ENCODE measurements at places on chromosomes 4 and X. TPM values are rescaled to one million over a fixed set of nuclear protein-coding genes. Genes with fewer than 3 reads are reported as not detected.

MAGEE2 gene
- not detected for total RNA-seq

CFAP299 gene
- total RNA-seq = not detected

NPY2R gene
- not detected for total RNA-seq

SPOCK3 gene
- total RNA-seq = not detected

MEPE gene
- not detected for total RNA-seq

REPS2 gene
- 18.9 TPM for total RNA-seq

BBS12 gene
- 2.8 TPM for total RNA-seq

CENPU gene
- total RNA-seq = 1.7 TPM

PGAM4 gene
- not detected for total RNA-seq

TENM3 gene
- total RNA-seq = 5.6 TPM

- no peak for DNase-seq
- no peak overlapping the region for H3K27ac ChIP-seq
- H3K4me1 ChIP-seq = peaks cover 19% of the 10 kb centered on the region
- no peaks in the 10 kb centered on the region for H3K36me3 ChIP-seq
- peaks cover 6% of the 10 kb centered on the region for H3K27me3 ChIP-seq
- no peak overlapping the region for H3K4me3 ChIP-seq
Observed at GRCh38 chr4:108359130-108359985, 190.6 kb upstream of the LEF1 start.

- H3K4me3 ChIP-seq = no peak overlapping the region
- H3K36me3 ChIP-seq = no peaks in the 10 kb centered on the region
- H3K4me1 ChIP-seq = no peaks in the 10 kb centered on the region
- no peak for DNase-seq
- no peak overlapping the region for H3K27ac ChIP-seq
Observed at GRCh38 chr4:83783215-83783614, 247.3 kb downstream of the GPAT3 start.

DNA sequence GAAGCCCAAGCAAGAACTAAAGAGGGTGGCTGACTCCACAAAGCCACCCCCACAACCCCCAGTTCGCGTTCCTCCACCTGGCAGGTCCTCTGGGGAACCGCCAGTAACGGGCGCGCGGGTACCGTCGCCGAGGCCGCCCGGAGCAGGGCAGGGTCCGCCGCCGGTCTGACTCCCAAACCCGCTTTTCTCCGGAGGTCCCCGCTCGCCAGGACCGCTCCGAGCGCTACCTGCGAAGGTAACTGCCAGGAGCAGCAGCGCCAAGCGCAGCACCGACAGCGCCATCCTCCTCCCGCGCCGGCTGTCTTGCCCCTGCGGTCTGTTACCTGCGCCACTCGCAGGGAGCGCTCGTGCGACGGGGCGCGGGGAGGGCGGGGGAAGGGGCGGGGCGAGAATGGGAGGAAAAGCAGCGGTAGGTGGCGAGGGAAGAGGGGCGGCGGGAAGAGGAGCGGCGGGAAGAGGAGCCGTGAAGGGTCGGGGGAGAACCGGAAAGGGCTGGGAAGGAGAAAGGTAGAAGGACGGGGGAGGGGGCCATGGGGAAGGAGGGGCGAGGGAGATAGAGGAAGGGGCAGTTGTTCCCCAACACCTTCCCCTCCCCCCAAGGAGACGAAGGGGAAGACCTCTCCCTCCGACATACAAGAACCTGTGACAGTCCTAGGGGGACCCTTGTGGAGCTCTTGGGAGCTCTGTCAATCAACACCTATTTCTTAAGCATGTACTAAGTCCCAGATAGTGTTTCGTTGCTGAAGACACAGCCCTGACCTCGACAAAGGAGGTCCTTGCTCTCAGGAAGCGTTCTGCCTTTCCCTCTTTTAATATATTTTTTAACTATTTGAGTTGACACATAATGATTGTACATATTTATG, at the start of gene SPINK2:
Gene SPINK2, minus strand, starts transcription at position 321 of the 863 bp plus-strand sequence. Its CDS starts 39 bp downstream, at position 282.
- peak; percentile 78 for DNase-seq
- peak within 1 kb of the TSS; percentile 48 for H3K4me3 ChIP-seq
- no peaks in the 10 kb centered on the region for H3K36me3 ChIP-seq
- no peak within 1 kb of the TSS for H3K27ac ChIP-seq

- no peak overlapping the region for H3K4me3 ChIP-seq
- H3K4me1 ChIP-seq = no peaks in the 10 kb centered on the region
- no peak overlapping the region for H3K27ac ChIP-seq
- H3K27me3 ChIP-seq = no peaks in the 10 kb centered on the region
Observed at GRCh38 chr4:74654230-74654681, 140.1 kb downstream of the BTC start.

GRCh38 chrX:153941336-153942252, 2.8 kb downstream of the RENBP start:
- no peaks in the 10 kb centered on the region for H3K36me3 ChIP-seq
- peak overlapping the region; percentile 8 for H3K4me3 ChIP-seq
- DNase-seq = no peak

DNA sequence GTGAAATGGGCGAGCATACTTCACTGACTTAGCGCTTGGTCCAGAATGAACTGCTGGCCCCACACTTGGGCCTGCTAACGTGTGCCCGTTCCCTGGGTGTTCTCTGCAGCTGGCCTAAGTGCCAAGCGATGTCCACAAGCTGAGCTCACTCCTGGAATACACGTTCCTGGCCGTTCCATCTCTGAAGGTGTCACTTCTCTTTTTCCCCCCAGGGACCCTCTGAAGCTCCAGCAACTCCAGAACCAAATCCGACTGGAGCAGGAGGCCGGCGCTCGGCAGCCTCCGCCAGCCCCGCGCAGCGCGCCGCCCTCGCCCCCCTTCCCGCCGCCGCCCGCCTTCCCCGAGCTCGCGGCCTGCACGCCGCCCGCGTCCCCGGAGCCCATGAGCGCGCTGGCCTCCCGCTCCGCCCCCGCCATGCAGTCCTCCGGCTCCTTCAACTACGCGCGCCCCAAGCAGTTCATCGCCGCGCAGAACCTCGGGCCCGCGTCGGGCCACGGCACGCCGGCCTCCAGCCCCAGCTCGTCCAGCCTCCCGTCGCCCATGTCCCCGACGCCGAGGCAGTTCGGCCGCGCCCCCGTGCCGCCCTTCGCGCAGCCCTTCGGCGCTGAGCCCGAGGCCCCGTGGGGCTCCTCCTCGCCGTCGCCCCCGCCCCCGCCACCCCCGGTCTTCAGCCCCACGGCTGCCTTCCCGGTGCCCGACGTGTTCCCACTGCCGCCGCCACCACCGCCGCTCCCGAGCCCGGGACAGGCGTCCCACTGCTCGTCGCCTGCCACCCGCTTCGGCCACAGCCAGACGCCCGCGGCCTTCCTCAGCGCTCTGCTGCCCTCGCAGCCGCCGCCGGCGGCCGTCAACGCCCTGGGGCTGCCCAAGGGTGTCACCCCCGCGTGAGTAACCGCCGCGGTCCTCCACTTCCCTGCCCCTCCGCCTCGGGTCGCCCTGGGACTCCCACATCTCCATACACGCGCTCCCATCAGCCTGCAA, 132.3 kb downstream of the CBR4 start:
- peak overlapping the region; percentile 49 for H3K4me3 ChIP-seq
- H3K4me1 ChIP-seq = peaks cover 27% of the 10 kb centered on the region
- H3K36me3 ChIP-seq = no peaks in the 10 kb centered on the region
- H3K27ac ChIP-seq = peak overlapping the region; percentile 64

- no peak overlapping the region for H3K27ac ChIP-seq
- H3K4me1 ChIP-seq = no peaks in the 10 kb centered on the region
- H3K27me3 ChIP-seq = no peaks in the 10 kb centered on the region
- no peak overlapping the region for H3K4me3 ChIP-seq
Observed at GRCh38 chr4:112341033-112341432, 43.9 kb downstream of the ALPK1 start.

DNA sequence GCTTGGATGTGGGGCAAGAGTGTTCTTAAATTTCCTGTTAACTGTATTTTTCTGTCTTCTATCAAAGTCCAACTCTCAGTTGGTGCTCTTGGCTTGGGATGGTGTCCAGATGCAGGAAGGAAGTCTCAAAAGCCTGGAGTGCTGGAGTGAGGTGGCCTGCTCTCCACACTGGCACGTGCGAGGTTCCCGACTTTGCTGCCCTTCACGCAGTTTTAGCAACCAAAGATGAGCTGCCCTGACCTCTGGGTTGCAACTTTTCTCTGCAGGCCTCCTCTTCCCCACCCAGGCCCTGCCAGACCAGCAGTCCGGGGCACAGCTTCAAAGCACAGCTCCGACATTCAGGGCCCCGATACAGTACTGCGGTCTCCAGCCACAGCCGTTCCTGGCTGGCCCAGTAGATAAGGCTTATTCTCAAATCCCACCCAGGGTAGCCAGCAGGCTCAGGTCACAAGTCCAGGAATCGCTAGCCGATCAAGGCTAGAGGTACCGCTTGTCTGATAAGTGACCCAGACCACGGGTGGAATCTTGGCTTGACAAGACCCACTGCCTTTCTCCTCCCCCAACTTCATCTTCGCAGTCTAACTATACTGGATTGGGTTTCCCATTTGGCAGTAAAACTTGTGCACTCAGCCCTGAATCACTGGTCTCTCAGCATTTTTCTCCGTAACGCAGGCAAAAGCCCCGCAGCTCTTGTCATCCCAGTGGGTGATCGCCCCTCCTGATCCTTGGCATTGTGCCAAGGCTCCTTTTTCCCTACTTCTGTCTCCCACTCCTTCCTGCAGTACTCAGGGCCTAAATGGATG, 21.8 kb upstream of the JADE1 start:
- no peaks in the 10 kb centered on the region for H3K27me3 ChIP-seq
- H3K4me1 ChIP-seq = no peaks in the 10 kb centered on the region
- H3K27ac ChIP-seq = no peak overlapping the region
- H3K4me3 ChIP-seq = no peak overlapping the region

- no peaks in the 10 kb centered on the region for H3K36me3 ChIP-seq
- H3K4me1 ChIP-seq = peaks cover 13% of the 10 kb centered on the region
- no peak for DNase-seq
- H3K27ac ChIP-seq = no peak overlapping the region
- no peak overlapping the region for H3K4me3 ChIP-seq
Observed at GRCh38 chrX:115031989-115032388, 14.6 kb upstream of the IL13RA2 start.

DNA sequence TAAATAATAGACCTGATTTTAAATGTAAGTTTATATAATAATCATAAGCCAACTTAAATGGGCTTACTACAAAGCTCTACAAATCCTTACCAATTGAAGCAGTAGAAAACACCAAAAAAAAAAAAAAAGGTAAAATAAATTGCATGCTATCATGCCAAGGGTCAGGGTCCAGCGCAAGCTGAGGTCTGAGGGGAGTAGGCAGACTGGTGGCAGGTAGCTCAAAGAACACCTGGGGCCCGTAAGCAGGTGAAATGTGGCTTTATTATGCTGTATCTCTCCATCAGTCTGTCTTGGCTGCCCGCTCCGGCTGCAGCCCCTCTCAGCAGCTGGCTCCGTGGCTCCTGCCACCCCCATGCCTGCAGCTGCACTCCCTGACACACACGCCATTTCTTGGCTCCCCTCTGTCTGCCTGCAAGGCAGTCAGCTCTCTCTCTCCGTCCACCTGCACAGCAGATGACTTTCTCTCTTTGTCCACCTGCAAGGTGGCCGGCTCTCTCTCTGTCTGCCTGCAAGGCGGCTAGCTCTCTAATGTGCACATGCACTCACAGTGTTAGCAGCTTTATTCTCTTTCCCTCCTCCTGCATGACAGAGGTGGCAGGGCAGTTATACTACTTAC, 209.4 kb upstream of the UGT8 start:
- no peak for DNase-seq
- H3K27me3 ChIP-seq = peaks cover 4% of the 10 kb centered on the region
- no peaks in the 10 kb centered on the region for H3K36me3 ChIP-seq
- no peak overlapping the region for H3K27ac ChIP-seq
- no peaks in the 10 kb centered on the region for H3K4me1 ChIP-seq
- H3K4me3 ChIP-seq = no peak overlapping the region

DNA sequence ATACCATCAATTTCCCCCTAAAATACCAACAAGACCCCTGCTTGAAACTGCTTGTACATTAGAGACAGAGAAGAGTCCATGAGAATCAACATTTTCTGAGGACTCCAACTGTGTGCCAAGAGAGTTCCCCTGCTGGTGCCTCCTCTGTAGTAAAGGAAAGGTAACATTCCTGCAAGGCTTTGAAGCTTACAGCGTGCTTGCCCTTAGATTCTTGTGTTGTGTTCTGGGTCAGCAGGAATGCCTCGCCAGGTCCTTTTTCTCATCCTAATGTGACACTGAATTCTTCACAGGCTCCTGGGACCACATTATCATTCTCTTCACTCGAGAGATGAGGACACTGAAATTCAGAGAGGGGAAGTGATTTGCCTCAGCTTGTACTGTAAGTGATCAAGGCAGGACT, 9.7 kb upstream of the EOLA2 start:
- H3K4me1 ChIP-seq = no peaks in the 10 kb centered on the region
- no peaks in the 10 kb centered on the region for H3K27me3 ChIP-seq
- H3K4me3 ChIP-seq = no peak overlapping the region
- H3K36me3 ChIP-seq = no peaks in the 10 kb centered on the region

GRCh38 chrX:15468036-15468435, 25.1 kb downstream of the PIR start:
- H3K27me3 ChIP-seq = no peaks in the 10 kb centered on the region
- no peaks in the 10 kb centered on the region for H3K36me3 ChIP-seq
- H3K27ac ChIP-seq = peak overlapping the region; percentile 17

DNA sequence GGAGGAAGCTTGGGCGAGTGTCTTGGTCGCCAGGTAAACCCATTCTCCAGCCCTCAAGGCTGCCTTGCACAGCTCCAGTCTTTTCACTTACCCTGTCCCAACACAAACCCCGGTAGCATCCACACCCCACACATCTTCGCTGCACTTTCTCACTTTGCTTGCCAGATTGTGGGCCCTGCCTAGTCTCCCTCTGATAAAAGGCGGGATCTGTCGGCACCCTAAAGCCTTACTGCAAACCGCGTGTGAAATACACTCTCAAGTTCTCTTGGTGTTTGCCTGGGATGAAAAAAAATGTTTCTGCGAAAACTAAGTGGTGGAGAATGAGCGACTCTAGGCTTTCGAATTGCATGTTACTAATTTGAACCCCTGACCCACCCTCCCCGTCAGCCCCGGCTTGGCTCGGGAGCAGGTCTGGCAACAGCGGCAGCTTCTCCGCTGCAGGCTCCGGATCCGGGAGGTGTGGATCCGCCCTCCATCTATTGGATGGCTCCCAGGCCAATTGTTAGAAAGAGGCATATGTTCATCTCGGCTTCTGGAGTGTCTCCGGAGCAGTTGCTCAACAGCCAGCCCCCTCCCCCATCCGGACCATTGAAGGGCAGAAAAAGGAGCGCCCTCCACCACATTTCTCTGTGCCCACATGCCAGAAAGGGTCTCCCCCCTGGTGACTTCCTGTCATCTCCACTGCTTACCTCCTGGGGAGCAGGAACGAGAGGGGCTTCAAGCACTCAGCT, 3.0 kb upstream of the CITED1 start:
- DNase-seq = peak; percentile 67
- peaks cover 6% of the 10 kb centered on the region for H3K27me3 ChIP-seq
- peaks cover 7% of the 10 kb centered on the region for H3K4me1 ChIP-seq
- H3K36me3 ChIP-seq = no peaks in the 10 kb centered on the region
- peak overlapping the region; percentile 30 for H3K4me3 ChIP-seq

- H3K4me3 ChIP-seq = no peak overlapping the region
- no peaks in the 10 kb centered on the region for H3K36me3 ChIP-seq
- DNase-seq = no peak
Observed at GRCh38 chr4:15725608-15726007, 22.7 kb downstream of the BST1 start.

DNA sequence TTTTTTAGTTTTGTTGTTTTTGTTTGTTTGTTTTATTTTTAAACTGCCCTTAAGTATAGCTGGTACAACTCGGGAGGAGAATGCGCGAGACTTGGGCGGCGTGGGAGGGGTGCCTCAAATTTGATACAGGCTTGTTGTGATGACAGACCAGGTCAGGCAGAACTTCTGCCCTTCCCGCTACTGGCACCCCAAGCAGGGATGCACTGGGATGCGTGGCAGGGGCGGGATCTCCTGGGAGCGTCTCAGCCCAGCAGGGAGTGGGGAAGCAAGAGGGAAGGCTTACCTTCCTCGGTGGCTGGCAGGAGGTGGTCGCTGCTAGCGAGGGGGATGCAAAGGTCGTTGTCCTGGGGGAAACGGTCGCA, 851 bp downstream of the SFRP2 start:
- H3K4me1 ChIP-seq = peaks cover 30% of the 10 kb centered on the region
- peak; percentile 57 for DNase-seq
- H3K27me3 ChIP-seq = peaks cover 69% of the 10 kb centered on the region
- H3K27ac ChIP-seq = no peak overlapping the region
- peak overlapping the region; percentile 26 for H3K4me3 ChIP-seq

All from upper lobe of right lung (tissue), 1 donor.